ENCODE measurements at places on chromosomes 3 and 15.
A peak's percentile ranks its signal among the peaks of the same experiment; 100 is the strongest.

DNA sequence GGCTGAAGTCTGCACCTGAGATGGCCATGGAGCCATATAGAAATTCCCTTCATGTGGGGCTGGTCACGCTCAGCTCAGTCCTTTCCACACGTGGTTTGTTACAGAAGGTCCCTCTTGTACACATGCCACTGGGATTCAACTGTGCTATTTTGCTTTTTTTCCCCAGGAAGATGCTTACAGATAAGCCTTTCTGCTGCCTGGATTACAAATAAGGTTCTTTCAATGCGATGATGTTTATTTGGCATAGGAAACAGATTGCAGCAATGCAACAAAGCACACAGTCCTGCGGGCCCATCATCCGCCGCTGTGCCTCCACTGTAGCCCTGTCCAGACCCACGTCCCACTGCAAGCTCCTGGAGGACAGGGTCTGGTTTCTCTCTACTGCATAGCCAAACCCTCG, 124.8 kb downstream of the XXYLT1 start:
- no peak for DNase-seq

DNA sequence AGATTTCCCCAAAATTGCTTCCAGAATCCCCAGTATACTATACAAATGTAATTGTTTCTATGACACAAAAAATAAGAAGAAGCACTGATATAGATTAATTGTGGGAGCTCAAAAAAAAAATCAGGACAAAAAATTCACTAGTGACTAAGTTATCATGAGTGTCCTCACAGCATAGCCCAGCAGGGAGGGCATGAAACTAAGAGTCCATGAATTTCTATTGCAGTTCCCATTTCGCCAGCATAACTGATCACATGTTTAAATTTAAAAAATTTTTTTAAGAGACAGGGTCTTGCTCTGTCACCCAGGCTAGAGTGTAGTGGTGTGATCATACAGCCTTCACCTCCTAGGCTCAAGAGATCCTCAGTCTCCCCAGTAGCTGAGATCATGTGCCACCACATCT, 10.6 kb downstream of the NCEH1 start:
- DNase-seq = no peak

DNA sequence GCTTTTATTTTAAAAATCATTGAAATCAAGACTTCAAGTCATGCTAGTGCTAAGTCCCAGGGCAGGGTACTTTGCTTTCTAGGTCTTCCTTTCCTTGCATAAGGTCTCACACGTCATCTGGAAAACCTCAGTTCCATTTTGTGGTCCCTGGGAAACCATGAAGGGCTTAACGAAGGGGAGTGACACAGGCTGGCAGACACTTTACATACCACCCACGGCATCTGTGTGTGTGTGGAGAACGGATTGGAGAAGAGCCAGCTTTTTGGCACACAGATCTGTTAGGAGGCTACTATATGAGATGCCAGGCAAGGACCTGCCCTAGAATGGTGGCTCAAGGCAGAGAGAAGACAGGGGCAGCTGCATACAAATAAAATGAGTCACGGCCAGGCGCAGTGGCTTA, 107.5 kb upstream of the NSMCE3 start:
- DNase-seq = no peak

- DNase-seq = no peak
Measured at GRCh38 chr3:186823386-186823785, 17.1 kb upstream of the RFC4 start.

- no peak for DNase-seq
Measured at GRCh38 chr3:63523100-63523499, 129.4 kb upstream of the SNTN start.

GRCh38 chr3:42376344-42376798, 34.0 kb downstream of the LYZL4 start:
- DNase-seq = peak; percentile 68

All from activated naive CD8-positive, alpha-beta T cell treated with anti-CD3 and anti-CD28 coated beads for 36 hours (primary cell).